ENCODE measurements at places on chromosomes 7 and 10.

GRCh38 chr10:68828833-68829232 lies 1.5 kb downstream of the STOX1 start:
- DNase-seq, result no peak

DNA sequence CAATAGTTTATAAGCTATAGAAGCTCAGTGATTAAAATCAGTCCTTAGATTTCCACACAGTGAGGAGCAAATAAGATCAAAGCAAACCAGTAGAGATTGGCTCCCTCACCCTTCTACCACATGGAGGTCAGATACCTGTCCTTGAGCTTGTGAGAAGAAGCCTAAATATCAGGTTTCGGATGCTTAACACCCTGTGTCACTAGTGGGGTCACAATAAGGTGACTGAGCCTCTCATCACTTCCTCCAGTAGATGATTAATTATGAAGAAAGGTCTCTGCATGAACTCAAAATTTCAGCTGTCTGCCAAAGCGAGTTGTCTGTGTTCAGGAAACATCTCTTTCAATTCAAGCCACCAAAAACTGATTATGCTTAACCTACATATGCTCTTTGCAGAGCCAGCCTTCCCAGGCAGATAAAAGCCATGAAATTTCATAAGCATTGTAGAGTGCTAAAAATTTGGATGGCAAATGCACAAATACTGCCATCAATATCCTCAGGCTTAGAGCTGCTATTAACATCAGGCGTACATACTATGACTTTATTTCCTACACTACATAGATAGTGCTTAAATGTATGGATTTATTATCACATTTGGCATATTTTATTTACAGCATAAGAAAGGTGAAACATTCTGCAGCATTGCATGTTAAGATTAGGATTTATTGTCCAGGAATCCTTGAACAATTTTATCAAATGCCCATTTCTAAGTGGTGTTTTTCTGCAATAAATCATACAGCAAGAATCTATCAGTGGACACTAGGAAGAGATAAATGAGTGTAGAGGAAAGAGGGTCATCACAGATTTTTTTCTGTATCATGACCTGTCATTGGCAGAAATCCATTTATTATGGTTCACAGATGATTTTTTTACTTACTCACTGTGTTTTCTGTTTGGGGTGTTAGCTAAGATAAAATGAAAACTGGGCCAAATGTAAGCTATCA lies 285.1 kb upstream of the SP8 start:
- no peak for DNase-seq

DNA sequence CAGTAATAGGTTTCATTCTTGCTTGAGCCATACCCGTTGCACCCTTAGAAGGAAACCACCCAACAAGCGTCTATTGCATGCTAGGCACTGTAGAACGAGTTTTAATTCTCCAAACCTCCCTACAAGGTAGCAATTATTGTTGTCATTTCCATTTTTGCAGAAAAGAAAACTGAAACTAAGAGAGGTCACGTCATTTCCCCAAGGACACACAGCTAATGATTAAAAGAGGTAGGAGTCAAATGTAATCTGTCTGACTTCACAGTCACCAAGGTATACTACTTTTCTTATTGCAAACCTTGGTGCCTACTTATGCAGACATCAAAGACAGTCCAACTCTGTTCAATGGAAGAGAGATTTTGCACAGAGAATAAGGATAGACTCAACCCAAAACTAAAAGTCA lies 49.1 kb upstream of the C1QL3 start:
- DNase-seq, result no peak

GRCh38 chr10:58275908-58276307 lies 6.9 kb downstream of the CISD1 start:
- DNase-seq, result no peak
